ENCODE measurements at places on chromosomes 3 and 15.

- no peak for DNase-seq
Measured at GRCh38 chr3:186708983-186709679, 8.0 kb upstream of the KNG1 start.

GRCh38 chr15:33500432-33501195 is 189.8 kb downstream of the RYR3 start:
- no peak for DNase-seq

- DNase-seq = no peak
Measured at GRCh38 chr3:59191651-59192050, 141.8 kb upstream of the CFAP20DC start.

DNA sequence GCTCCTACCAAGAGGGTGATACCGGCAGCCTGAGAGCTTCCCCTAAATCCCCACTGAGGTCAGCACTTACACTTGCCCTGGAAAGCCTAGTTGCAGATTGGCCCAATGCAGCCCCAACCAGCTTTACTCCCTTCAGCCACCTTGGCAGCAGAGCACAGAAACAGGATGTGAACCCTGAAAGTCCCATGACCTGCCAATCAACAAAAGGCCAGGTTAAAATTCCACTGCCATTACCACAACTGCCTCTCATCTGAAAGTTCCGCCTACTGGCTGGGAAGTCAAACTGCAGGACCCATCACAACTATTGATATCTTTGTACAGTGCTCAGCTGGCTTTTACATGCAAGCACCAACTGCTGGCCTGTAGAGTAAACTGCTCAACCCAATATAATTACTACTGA is 156.2 kb downstream of the ZMAT3 start:
- DNase-seq = no peak

DNA sequence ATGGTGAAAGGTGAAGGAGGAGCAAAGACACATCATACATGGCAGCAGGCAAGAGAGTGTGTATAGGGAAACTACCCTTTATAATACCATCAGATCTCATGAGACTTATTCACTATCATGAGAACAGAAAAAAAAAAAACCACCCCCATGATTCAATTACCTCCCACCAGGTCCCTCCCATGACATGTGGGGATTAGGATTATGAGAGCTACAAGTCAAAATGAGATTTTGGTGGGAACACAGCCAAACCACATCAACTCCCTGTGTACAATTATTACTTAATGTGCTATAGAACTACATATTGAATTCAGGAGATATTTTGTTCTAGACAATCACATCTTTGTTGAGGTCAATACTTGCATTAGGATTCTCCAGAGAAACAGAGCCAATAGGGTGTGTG is 313.4 kb downstream of the CNTN6 start:
- no peak for DNase-seq

DNA sequence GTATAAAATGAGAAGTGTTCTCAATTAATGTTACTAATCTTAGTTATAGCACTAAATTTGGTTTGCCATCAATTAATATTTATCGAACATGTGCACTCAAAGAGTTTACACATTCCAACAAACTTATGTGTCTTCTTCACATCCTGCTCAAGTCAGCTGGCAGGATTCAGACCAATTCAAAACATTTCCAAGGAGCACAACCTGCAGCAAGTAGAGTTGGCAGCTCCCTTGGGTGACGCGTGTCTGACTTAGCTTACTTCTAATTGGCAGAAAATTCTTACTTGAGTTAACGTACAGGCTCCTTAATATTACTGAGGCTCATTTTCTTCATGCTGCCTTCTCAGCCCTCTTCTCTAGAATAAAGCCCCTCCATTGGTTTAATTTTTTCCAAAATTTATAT is 110.4 kb upstream of the PFN2 start:
- no peak for DNase-seq

DNA sequence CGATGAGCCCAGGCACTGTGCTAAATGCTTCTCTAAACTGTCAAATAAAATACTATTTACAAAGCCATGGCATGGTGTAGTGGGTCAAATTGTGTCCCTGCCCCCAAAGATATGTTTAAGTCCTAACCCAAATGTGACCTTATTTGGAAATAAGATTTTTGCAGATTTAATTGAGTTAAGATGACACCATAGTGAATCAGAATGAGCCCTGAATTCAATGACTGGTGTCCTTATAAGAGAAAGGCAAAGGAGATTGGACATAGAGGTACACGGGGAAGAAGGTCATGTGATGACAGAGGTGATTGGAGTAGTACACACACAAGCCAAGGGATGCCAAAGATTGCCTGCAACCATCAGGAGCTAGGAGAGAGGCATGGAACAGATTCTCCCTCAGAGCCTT is 121.6 kb upstream of the VEPH1 start:
- no peak for DNase-seq

DNA sequence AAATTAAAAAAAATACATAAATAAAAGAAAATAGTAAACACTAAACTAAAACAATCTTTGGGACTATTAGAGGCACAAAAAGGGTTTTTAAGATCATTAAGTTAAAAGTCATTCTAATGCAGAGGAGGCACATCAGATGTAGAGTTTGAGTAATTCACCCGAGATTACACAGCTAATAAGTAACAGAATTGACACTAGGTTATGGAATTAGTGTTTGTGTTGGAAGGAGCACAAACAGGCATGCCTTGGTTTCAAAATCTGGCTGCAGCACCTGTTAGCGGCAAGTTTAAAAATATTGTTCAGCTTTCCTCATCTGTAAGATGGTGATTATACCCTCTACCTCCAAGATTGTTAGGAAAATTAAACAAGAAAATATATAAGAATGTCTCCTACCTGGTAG is 39.0 kb downstream of the RASA2 start:
- DNase-seq = no peak

DNA sequence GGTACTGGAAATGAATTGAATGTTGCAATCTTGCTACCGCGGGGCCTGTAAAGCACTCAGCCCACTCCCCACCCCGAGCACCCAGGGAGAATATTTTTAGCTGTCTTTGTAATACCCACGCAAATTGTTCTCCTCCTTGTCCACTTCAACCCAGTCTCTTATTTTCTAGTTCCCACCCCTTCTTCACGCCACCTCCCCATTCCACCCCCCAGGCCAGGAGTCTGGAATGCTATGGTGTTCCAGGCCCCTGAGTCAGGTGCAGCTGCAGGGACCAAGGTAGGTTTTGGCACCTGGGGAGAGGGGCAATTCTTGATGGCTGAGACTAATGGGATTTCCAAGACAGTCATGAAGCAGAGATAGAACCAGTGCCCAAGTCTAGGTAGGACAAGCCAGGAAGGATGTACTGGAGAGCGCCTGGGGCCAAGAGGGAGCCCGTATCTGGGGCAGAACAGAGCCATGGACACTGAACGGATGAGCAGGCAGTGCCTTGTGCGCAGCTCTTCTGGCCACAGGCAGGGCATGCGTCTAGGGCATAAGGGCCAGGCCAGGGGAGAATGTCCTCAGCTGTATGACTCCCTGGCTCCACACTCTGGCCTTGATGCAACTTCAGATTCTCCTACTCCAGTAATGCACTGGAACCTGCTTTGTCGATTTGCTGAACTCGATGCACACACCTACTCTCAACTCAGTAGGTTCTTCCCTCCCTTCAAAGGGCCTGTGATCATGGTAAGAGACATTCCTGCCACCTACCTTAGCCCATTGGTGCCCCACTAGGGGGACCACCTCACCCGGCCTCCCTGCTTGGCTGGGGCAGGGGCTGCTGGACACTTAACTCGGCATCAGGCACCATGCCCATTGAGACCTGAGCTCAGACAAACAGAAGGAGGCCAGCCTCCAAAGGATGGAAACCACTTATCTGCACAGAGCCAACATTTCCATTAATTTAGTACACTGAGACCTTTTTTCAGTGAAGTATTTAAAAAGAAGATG is 34.6 kb upstream of the MAGEF1 start:
- no peak for DNase-seq

- DNase-seq = no peak
Measured at GRCh38 chr15:63261311-63261710, 16.1 kb upstream of the APH1B start.

Measured in right hindlimb (tissue), 1 donor.